T-helper 9 cell (primary cell): ENCODE measurements at places on chromosomes 13 and 19.

GRCh38 chr13:106197496-106197895 is 338.0 kb downstream of the EFNB2 start:
- no peak for DNase-seq

GRCh38 chr13:109722068-109722467 is 64.3 kb downstream of the IRS2 start:
- no peak for DNase-seq

DNA sequence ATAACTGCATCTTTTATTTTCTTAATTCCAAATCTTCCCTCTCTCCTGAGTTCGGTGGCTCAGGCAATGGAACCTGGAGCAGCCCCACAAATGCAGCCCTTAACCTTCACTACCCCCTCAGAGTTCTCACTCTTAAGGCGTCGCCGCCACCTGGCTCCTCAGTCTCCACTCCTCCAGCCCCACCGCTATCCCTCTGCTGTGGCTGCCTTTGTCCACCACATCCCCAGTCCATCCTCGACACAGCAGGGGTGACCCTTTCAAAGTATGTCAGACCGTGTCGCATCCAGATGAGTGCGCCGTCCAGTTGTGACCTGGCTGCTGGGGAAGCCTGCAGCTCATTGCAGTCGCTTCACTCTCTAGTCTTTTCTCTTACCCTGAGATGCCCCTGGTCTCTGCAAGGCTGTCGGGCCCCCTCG is 1.0 kb downstream of the SPPL2B start:
- no peak for DNase-seq

- DNase-seq = no peak
Measured at GRCh38 chr19:50230379-50231351, 27.2 kb downstream of the MYH14 start.

- DNase-seq = no peak
Measured at GRCh38 chr13:94112227-94112626, 367.3 kb downstream of the DCT start.

GRCh38 chr19:47272448-47273312 is 2.0 kb upstream of the INAFM1 start:
- peak; percentile 38 for DNase-seq

GRCh38 chr19:29812881-29813275 is 1.1 kb downstream of the CCNE1 start:
- DNase-seq = no peak

- no peak for DNase-seq
Measured at GRCh38 chr13:110106726-110107125, 200.2 kb downstream of the COL4A1 start.

GRCh38 chr19:46407856-46408663 is 5.3 kb downstream of the CCDC8 start:
- no peak for DNase-seq

GRCh38 chr19:56301155-56301554 is 13.5 kb downstream of the ZSCAN5A start:
- no peak for DNase-seq

DNA sequence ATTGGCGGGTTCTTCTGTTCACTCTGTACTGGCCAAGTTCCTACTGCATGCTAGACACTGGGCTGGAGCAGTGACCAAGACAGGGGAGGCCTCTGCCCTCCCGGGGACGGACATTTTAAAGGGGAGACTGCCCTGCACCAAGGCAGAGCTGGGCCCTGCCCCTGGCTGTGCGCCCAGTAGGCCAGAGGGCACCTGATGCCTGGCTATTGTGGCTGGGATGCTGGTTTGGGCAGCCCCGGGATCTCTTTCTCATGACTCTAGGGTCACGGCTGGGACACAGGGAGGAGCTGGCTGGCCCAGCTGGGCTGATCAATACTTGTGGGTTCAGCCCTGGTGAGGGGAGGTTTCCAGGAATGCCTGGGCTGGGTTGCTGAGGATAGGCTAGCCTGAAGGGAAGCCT is 17.7 kb downstream of the LIPE start:
- no peak for DNase-seq

DNA sequence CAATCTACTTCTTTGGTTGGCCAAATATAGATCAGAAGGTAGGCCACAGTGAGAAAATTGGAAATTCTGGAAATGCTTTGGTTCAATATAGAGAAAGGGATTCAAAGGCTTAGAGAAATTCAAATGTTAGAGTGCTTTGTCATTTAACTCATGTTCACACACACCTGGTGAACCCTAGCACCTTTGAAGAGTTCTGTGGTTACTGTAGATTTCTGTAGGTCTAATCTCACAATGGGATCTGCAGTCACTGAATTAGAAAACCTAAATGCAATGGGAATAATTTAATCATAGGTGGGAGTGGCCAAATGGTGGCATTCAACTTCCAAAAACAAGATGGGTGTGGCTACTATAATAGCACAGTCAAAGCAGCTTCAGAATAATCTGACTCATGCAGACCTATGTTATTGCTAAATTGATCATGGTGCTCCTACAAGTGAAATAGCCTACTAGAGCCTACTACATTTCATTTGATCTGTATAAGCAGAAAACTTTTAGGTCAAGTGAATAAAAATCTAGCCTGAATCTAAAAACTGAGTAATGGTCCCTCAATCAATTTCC is 1152.9 kb downstream of the PCDH9 start:
- no peak for DNase-seq

DNA sequence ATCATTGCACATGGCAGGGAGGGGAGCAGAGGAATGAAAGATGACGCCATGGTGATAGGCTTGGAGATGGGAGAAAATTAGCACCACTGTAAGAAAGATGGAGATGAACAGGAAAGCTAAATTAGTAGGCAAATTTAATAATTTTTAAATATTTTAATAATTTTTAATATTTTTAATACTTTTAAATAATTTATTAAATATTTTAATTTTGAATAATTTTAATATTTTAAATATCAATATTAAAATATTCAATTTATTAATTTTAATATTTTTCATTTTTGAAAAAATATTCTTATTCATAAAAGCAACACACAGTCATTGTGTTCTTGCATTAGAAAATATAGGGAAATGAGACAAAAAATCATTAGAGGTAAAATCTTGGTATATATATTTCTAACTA is 15.9 kb upstream of the KL start:
- DNase-seq = no peak

DNA sequence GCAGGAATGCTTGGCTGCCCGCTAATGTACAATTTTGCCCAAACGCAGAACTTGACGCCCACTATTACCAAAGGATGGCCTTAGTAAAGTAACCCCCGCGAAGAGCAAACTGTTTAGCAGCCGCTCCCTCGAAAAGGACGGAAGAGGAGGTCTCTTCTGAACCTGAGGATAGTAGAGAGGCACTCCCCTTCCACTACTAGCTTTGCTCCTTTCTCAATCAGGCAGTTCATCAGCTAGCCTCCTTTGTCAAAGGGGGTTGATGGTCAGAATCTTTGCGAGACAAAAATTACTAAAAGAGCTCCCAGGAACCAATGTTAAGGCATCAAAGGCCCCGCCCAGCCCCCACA is 534 bp downstream of the CAB39L start:
- no peak for DNase-seq

DNA sequence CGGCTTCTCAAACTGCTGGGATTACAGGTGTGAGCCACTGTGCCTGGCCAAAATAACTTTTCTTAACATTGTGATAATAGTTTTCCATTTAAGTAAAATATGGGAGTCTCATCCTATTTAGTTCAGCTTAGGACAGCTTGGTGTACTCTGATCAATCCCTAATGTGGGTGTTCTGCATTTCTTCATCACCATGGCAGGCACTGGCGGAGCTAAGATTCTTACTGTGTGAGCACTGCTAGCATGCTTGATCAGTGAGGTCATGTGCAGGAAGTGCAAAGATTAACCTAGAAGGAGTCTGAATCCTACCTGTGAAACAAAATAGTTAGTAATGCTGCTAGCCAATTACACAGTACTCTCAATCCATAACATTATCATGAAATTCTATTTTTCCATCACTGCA is 1684.2 kb upstream of the SLC10A2 start:
- DNase-seq = no peak

DNA sequence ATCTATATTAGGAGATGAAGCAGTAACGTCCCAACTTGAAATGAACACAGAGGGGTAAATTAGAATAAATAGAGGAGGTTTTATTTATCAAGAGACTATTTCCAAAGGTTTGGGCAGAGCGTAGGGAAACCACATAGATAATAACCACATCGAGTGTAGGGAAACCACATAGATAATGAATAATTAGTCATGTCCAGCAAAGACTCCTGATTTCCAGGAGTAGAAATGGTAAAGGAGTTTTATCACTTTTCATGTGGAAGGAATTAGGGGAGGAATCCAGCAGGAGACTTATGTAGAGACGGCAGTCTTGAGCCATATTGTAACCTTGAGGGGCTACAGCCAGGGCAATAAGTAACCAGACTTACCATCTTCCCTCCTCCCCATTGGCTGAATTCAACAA is 136.3 kb upstream of the CSNK1A1L start:
- no peak for DNase-seq

DNA sequence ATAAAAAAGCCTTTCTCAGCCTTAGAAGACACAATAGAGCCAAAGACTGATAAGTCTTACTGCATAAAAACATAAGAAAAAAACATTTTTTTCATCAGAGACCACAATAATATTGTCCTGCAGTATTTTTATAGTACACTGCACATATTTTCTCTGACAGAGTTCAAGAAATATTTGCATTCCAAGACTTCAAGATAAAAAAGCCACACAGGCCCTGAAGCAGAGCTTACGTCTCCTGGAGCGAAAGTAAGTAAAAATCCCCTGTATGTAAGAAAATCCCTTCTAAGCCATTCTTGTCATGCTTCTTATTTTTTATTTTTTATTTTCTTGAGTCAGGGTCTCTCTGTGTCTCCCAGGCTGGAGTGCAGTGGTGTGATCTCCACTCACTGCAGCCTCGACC is 755.9 kb downstream of the LIG4 start:
- DNase-seq = no peak

GRCh38 chr19:46100344-46100743 is 24.1 kb downstream of the IGFL3 start:
- no peak for DNase-seq

GRCh38 chr13:91702411-91702810 is 304.0 kb downstream of the GPC5 start:
- no peak for DNase-seq

GRCh38 chr19:29217616-29218015 is 4.7 kb upstream of the UQCRFS1 start:
- DNase-seq = no peak

DNA sequence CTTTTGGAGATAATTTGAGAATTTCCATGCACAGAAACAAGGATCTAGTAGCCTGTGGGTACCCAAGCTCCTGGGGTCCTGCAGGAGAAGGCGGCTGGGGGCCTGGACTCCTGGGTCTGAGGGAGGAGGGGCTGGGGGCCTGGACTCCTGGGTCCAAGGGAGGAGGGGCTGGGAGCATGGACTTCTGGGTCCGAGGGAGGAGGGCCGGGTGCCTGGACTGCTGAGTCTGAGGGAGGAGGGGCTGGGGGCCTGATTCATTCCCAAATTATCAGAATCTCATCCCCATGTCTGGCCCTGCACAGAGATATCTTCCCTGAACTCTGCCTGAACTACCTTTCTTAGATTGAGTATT is 520 bp upstream of the RDH13 start:
- DNase-seq = no peak

DNA sequence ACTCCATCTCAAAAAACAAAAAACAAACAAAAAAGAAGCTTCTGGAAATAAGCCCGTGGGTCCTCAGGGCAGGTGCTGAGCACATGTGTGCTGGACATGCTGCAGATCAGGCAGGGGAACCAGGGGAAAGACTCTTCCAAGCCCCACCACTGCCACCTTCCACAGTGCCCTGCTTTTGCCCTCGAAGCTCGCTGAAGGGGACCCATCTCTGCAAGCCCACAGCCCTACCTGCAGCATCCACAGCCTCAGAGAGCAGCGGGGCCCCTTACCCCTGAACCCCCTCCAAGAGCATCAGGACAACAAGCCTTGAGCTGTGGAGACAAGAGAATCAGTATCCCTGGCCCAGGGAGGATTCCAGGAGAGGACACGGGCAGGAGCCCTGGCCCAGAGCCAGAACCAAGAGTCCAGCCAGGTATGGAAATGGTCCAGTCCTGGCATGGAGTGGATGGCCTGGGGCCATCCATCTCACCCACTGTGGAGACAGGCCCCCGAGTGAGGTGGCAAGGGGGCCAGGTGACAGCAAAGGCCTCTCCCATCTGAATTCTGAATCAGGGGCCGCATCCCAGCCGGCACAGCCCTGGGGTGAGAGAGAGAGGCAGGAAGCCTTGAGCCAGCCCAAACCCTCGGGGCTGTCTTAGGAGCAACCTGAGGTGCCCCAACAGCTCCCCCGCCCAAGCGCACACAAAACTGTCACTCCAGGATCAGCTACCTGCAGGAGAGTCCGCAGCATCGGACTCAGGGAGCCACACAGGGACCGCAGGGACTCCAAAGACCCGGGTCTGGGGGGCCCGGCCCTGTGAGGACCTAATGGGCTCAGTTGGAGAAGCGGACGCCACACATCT is 51.8 kb upstream of the TPM4 start:
- DNase-seq = no peak

DNA sequence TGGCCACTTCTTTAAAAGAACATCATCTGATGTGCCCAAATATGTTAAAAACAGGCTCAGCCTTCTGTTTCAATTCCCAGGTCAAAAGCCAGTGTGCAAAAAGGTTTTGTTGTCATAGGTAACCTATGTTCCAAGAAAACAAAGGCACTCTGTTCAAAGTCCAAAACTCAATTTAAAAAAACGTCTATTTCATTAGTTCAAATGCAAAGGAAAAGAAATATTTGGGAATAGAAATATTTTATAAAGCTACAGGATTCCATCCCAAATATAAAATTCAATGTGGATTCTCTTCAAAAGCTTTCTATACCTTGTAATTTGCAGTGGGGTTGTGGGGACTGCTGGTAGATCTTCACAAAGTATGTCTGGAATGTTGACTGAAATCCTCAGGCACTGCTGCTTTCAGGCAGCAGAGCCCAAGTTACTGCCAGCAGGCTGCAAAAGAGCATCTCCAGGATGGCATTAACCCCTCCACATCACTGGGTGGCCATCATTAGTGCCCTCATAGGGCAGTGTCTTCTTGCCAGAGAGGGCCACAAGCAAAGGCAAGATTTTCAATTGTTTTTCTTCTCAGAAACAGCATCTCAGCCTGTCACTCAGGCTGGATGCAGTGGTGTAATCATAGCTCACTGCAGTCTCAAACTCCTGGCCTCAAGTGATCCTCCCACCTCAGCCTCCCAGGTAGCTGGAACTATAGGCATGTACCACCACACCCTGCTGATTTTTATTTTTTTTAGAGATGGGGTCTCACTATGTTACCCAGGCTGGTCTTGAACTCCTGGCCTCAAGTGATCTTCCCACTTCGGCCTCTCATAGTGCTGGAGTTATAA is 22.8 kb upstream of the STK24 start:
- no peak for DNase-seq

- no peak for DNase-seq
Measured at GRCh38 chr13:99481366-99481765, 19.9 kb upstream of the TM9SF2 start.

GRCh38 chr13:74006666-74007065 is 127.5 kb downstream of the KLF12 start:
- DNase-seq = no peak

GRCh38 chr13:33571618-33572017 is 246.3 kb upstream of the RFC3 start:
- DNase-seq = no peak

DNA sequence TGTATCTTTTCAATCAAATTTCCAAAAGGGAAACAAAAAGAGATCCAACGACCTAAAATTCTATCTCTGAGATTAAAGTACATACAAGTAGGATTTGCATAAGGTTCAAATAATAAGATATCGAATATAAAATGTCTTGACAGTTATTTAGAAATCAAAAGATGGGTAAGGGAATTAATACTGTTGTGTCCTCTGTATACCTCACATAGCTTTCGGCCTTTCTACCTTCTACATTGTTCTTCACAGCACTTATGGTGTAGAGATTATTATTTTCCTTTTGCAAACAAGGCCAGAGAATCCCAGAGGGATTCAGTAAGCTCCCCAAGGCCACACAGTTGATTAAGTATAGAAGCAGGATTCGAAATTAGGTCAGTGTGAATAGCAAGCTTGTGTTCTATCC is 403.6 kb downstream of the SPRY2 start:
- DNase-seq = no peak
